ENCODE measurements at places on chromosomes 3 and 15. TPM values are rescaled to one million over a fixed set of nuclear protein-coding genes. Genes with fewer than 3 reads are reported as not detected.

The PRR20G gene
- not detected for total RNA-seq

The CPA3 gene
- total RNA-seq, result not detected

The PRICKLE2 gene
- 0.33 TPM for total RNA-seq

The CLDN16 gene
- total RNA-seq, result not detected

The CYP1A1 gene
- 1.3 TPM for total RNA-seq

GRCh38 chr3:151327571-151328198 is 1.7 kb downstream of the P2RY13 start:
- H3K27me3 ChIP-seq, result no peaks in the 10 kb centered on the region
- no peak for DNase-seq
- peak overlapping the region; percentile 82 for H3K4me3 ChIP-seq
- no peaks in the 10 kb centered on the region for H3K36me3 ChIP-seq
- H3K27ac ChIP-seq, result peak overlapping the region; percentile 90

GRCh38 chr3:152382312-152383135 is 113.8 kb downstream of the MBNL1 start:
- H3K27me3 ChIP-seq, result no peaks in the 10 kb centered on the region
- H3K27ac ChIP-seq, result peak overlapping the region; percentile 75
- peaks cover 83% of the 10 kb centered on the region for H3K4me1 ChIP-seq

GRCh38 chr3:104436506-104436905 is 930.2 kb upstream of the ALCAM start:
- H3K4me1 ChIP-seq, result peaks cover 17% of the 10 kb centered on the region
- DNase-seq, result no peak
- H3K27me3 ChIP-seq, result no peaks in the 10 kb centered on the region
- H3K36me3 ChIP-seq, result peaks cover 3% of the 10 kb centered on the region
- no peak overlapping the region for H3K27ac ChIP-seq
- no peak overlapping the region for H3K4me3 ChIP-seq

DNA sequence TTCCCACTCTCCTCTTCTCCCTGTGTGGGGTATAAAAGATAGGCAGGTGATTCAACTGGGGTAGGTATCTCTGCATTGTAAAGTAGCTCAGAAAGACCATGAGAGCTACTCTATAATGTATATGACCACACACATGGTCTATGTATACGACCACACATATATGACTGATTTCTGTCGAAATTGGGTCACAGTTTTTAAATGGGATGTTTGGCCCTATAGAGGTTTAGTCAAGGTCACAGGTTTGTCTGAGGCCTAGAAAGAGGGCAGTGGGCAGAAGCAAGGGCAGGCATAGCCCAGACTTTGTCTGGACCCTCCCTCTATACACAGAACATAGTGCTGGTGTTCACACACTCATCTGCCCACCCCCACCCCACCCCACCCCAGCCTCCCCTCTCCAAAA is 4.4 kb downstream of the LAMP3 start:
- H3K4me1 ChIP-seq, result peaks cover 34% of the 10 kb centered on the region
- no peaks in the 10 kb centered on the region for H3K36me3 ChIP-seq
- no peak overlapping the region for H3K4me3 ChIP-seq
- no peak for DNase-seq
- peaks cover 67% of the 10 kb centered on the region for H3K27me3 ChIP-seq
- H3K27ac ChIP-seq, result peak overlapping the region; percentile 16

GRCh38 chr3:139473155-139473771 is 3.1 kb downstream of the RBP2 start:
- no peaks in the 10 kb centered on the region for H3K27me3 ChIP-seq
- H3K4me1 ChIP-seq, result no peaks in the 10 kb centered on the region
- no peaks in the 10 kb centered on the region for H3K36me3 ChIP-seq
- no peak overlapping the region for H3K4me3 ChIP-seq

- H3K27me3 ChIP-seq, result no peaks in the 10 kb centered on the region
- DNase-seq, result no peak
Measured at GRCh38 chr3:141934354-141934753, 57.9 kb downstream of the ATP1B3 start.

DNA sequence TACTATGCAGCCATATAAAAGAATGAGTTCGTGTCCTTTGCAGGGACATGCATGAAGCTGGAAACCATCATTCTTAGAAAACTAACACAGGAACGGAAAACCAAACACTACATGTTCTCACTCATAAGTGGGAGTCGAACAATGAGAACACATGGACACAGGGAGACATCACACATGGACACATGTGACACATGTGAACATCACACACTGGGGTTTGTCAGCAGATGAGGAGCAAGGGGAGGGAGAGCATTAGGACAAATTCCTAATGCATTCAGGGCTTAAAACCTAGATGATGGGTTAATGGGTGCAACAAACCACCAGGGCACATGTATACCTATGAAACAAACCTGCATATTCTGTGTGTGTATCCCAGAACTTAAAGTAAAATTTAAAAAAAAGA is 408.0 kb downstream of the EPHB1 start:
- no peak for DNase-seq
- no peaks in the 10 kb centered on the region for H3K4me1 ChIP-seq
- H3K4me3 ChIP-seq, result no peak overlapping the region
- H3K27me3 ChIP-seq, result no peaks in the 10 kb centered on the region
- no peak overlapping the region for H3K27ac ChIP-seq

GRCh38 chr15:98955961-98956723 is 51.5 kb downstream of the PGPEP1L start:
- peaks cover 3% of the 10 kb centered on the region for H3K4me1 ChIP-seq
- no peak for DNase-seq
- no peak overlapping the region for H3K4me3 ChIP-seq
- H3K27ac ChIP-seq, result no peak overlapping the region
- no peaks in the 10 kb centered on the region for H3K27me3 ChIP-seq
- peaks cover 7% of the 10 kb centered on the region for H3K36me3 ChIP-seq

All from activated B cell treated with CpG ODN at 0.5 μM for 24 hours (primary cell).